ENCODE measurements at places on chromosomes 2 and 18.

- DNase-seq: no peak
These were observed 140.4 kb downstream of the THSD7B start for GRCh38 chr2:136905779-136906178.

DNA sequence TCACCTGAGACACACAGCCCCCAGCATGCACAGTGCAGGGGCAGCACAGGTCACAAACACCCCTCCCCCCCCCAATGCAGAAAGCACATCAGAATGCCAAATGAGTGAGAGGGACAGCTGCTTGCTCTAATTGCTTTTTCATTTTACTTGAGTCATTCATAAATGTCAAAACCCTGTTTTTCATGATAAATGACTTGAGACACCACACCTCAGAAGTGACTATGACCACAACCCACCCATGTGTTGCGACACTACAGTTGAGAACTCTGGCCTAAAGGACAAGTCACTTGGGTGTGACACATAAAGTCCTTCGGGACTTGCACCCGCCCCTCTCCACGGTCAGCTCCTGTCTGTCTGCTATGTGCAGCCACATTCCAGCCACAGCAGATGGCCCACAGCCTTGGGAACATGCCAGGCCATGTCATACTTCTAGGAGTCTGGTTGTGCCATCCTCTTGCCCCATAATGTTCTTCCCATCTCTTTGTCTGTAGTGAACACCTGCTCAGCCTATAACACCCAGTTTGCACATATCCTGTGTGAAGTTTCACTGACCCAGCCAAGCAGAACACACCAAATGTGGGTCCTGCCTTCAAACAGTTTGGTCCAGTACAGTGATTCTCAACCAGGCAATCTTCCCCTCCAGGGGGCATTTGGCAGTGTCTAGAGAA, 30.2 kb upstream of the RIOK3 start:
- no peak for DNase-seq

- DNase-seq: no peak
These were observed 471.4 kb upstream of the REG3G start for GRCh38 chr2:78553866-78554647.

DNA sequence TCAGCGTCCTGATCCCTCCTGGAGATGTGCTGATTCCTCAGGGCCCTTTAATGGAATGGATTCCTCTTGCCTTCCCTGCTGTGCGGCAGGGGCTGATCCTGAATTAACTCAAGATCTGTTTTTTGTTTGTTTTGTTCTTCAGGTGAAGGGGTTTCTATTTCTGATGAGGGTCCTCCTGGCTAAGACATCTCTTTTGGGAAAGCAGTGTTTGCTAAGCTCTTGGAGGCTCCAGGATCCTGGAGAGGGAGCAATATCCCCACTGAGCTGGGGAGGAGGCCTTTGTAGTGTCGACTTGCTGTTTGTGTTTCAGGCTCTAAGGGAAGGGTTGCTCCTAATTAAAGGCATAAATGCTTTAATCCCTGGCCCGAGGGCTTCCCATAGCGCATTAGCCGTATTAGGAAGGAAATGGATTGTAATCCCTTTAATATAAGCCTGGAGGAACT, 65.3 kb upstream of the FOXI3 start:
- no peak for DNase-seq
